ENCODE measurements at places on chromosomes 3 and 15. TPM values are rescaled to one million over a fixed set of nuclear protein-coding genes. Genes with fewer than 3 reads are reported as not detected.

PCOLCE2 gene
- total RNA-seq = 0.53 TPM

SPINK8 gene
- total RNA-seq = not detected

GCNT3 gene
- not detected for total RNA-seq

ISL2 gene
- not detected for total RNA-seq

CNTN3 gene
- not detected for total RNA-seq

LMAN1L gene
- 0.15 TPM for total RNA-seq

CPNE4 gene
- total RNA-seq = not detected
